ENCODE measurements at places on chromosomes 6 and 20.

GRCh38 chr6:47890326-47890875, 108.6 kb downstream of the OPN5 start:
- ATAC-seq, result no peak

DNA sequence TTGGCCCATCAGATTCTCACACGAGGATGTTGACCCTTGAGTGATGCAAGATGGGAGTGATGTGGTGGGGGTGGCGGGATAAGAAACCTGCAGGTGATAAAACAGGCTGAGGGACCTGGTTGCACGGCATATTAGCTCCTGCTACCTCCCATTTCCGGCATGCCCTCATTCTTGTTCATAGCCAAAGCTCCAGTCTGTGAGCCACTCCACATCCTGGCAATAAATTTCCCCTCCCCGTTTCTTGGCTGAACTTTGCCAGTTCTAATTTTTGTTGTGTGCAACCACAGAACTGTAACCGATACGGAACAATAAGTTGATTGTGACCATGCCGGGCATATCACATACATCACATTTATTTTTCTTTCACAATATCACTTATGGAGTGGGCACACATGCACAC, 41.6 kb upstream of the NFATC2 start:
- ATAC-seq, result no peak

GRCh38 chr6:150276937-150277742, 91.7 kb upstream of the IYD start:
- no peak for ATAC-seq

GRCh38 chr6:121260651-121261102, 73.6 kb downstream of the TBC1D32 start:
- no peak for ATAC-seq

DNA sequence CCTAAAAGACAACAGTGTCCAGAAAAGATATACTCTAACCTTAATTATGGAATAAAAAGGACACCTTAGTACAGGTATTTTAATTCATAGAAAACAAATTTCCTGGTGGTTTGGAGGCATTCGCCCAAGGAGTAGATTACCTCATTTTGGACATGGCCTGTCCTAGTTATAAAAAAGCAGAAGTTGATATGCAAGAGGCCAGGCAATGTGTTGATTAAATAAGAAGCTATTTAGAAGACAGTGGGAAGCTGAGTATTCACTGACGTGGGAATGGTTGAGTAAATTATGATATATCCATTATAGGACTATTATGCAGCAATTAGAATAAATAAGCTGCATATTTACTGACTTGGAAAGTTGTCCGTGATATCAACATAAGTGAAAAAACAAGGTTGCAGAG, 314.9 kb downstream of the ALDH8A1 start:
- ATAC-seq, result no peak

DNA sequence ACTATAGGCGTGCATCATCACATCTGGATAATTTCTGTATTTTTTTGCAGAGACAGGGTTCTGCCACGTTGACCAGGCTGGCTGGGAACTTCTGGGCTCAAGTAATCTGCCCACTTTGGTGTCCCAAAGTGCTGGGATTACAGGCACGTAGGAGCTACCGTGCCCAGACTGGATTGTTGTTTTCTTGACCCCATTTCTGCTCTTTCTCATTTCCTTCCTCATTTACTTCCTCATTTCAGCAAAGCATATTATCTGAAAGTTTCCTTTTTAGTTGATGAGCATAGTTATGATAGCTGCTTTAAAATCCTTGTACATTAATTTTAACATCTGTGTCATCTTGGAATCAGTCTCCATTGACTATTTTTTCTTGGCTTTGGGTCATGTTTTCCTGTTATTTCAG, 301.0 kb upstream of the RUNX2 start:
- no peak for ATAC-seq

DNA sequence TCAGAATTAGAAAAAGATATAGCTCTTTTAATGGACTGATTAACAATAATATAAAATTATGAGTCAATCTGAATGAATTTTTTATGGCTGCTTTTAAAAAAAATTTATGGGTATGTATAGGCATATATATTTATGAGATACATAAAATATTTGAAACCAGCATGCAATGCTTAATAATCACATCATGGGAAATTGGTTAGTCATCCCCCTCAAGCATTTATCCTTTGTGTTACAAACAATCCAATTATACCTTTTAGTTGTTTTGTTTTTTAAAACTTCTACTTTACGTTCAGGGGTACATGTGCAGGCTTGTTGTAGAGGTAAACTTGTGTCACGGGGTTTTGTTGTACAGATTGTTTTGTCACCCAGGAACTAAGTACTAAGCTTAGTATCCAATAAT, 63.4 kb upstream of the HMGCLL1 start:
- no peak for ATAC-seq

GRCh38 chr6:25583099-25583498, 68.9 kb upstream of the SCGN start:
- ATAC-seq, result no peak

All from SK-N-SH treated with all-trans-retinoic acid at 6 μM for 48 hours (cell line).